ENCODE measurements at places on chromosomes 5 and 9. TPM values are rescaled to one million over a fixed set of nuclear protein-coding genes. Genes with fewer than 3 reads are reported as not detected.

DNA sequence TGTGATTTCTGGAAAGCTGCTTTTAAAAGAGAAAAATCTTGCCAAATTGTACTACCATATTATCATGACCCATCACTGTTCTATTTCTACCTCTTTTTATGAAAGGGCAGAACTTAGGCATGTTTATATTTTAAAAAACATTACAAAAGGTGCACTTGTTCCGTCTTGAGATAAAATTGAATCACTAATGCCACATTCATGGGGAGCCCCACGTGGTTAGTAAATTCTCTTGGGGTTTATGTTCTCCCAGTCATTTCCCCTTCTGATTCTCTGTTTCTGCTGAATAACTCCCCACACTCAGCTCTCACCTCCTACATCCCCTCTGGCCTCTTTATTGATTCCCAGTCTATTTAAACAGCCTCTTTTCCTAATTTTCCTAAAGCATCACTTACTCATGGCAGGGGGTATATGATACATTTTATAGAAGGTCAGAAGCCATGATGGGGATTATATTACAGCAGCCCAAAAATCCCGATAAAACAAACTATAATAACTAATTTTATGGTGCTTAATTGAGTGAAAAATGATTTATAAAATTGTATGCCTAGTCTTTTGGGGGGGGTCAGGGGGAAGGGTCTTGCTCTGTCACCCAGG, 19.7 kb upstream of the VLDLR start:
- no peak overlapping the region for H3K27ac ChIP-seq
- no peak for DNase-seq
- H3K27me3 ChIP-seq, result no peaks in the 10 kb centered on the region
- no peaks in the 10 kb centered on the region for H3K4me1 ChIP-seq
- H3K4me3 ChIP-seq, result no peak overlapping the region
- H3K36me3 ChIP-seq, result no peaks in the 10 kb centered on the region

DNA sequence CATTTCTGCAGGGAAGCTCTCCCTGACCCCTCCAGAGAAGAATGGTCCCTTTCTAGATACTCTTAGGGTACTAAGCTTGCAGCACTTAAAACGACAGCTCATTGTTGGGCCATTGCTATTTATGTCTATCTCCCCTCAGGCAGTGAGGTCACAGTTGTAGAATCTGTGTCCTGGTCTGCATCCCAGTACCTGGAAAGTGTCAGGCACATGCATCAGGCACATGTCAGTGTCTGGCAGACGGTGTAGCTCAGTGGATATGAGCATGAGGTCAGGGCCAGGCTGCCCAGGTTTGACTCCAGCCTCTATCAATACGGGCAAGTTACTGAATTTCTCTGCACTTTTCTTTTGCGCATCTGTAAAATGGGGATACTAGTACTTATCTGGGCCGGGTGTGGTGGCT, 22.2 kb upstream of the EEIG1 start:
- no peaks in the 10 kb centered on the region for H3K27me3 ChIP-seq
- H3K4me1 ChIP-seq, result peaks cover 14% of the 10 kb centered on the region
- DNase-seq, result no peak
- no peak overlapping the region for H3K4me3 ChIP-seq

- DNase-seq, result no peak
- no peak overlapping the region for H3K27ac ChIP-seq
- no peaks in the 10 kb centered on the region for H3K27me3 ChIP-seq
Observed at GRCh38 chr9:95892690-95893089, 17.2 kb downstream of the ERCC6L2 start.

DNA sequence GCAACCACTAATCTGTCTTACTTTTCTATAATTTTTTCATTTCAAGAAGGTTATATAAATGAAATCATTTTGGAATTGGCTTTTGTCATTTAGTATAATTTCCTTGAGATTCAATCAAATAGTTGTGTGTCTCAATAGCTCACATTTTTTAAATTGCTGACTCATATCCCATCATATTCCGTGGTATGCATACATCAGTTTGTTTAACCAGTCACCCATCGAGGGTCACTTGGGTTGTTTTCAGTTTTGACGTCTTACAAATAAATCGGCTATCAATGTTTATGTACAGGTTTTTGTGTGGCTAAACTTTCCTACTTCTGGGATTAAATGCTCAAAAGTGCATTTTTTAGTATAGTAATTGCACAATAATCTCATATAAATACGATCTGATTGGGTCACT, 185.5 kb downstream of the TAF11L14 start:
- H3K4me3 ChIP-seq, result no peak overlapping the region
- H3K36me3 ChIP-seq, result no peaks in the 10 kb centered on the region
- H3K4me1 ChIP-seq, result no peaks in the 10 kb centered on the region

DNA sequence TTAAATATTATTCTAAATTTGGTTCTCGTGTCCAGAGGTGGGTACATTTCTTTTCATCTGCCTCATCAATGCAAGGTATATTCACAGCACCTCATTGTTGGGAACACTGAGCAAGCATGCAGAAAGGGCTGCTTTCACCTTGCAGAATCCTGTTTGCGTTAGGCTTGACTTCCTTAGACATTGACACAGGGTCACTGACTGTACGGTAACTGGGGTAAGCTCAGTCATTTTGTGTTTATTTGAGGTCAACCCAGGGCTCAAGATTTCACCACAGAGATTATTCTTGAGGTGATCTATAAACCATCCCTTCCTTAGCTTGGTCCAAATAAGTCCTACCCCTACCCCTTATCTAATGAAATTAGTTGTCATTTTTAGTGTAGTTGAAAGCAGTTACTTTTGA, 1.7 kb upstream of the PTPDC1 start:
- H3K4me1 ChIP-seq, result peaks cover 7% of the 10 kb centered on the region
- no peak for DNase-seq
- H3K27ac ChIP-seq, result peak overlapping the region; percentile 23
- no peak overlapping the region for H3K4me3 ChIP-seq
- H3K27me3 ChIP-seq, result no peaks in the 10 kb centered on the region
- H3K36me3 ChIP-seq, result peaks cover 3% of the 10 kb centered on the region

- H3K4me1 ChIP-seq, result no peaks in the 10 kb centered on the region
- no peak overlapping the region for H3K27ac ChIP-seq
- H3K4me3 ChIP-seq, result no peak overlapping the region
- H3K36me3 ChIP-seq, result peaks cover 63% of the 10 kb centered on the region
Observed at GRCh38 chr5:132886064-132886823, 12.8 kb downstream of the LEAP2 start.

DNA sequence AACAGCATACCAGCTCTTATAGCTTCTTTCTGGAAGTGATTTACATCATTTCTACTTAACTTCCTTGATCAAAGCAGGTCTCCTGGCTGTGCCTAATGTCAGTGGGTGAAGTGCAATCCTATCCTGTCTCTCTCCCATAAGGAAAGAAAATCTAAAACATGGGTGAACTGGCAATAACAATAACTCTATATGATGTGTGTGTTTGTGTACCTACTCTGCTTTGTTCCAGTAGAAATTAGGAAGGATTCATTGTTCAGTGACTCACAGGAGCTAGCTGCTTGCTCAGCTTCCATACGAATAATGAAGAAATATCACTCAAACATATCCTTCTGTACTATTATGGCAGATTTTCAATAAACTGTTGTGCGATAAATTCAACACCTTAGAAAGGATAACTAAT, 123.7 kb downstream of the ADGRV1 start:
- H3K27me3 ChIP-seq, result no peaks in the 10 kb centered on the region
- H3K36me3 ChIP-seq, result no peaks in the 10 kb centered on the region
- no peak for DNase-seq

GRCh38 chr5:123117989-123118388, 28.9 kb downstream of the PRDM6 start:
- no peak overlapping the region for H3K4me3 ChIP-seq
- H3K36me3 ChIP-seq, result peaks cover 20% of the 10 kb centered on the region
- H3K27me3 ChIP-seq, result no peaks in the 10 kb centered on the region
- peaks cover 2% of the 10 kb centered on the region for H3K4me1 ChIP-seq
- no peak for DNase-seq

- H3K27ac ChIP-seq, result no peak overlapping the region
- H3K36me3 ChIP-seq, result peaks cover 2% of the 10 kb centered on the region
- peaks cover 10% of the 10 kb centered on the region for H3K4me1 ChIP-seq
- no peak overlapping the region for H3K4me3 ChIP-seq
- H3K27me3 ChIP-seq, result no peaks in the 10 kb centered on the region
Observed at GRCh38 chr5:149207831-149208230, 63.8 kb upstream of the AFAP1L1 start.

- no peaks in the 10 kb centered on the region for H3K27me3 ChIP-seq
- H3K4me3 ChIP-seq, result no peak overlapping the region
- no peak for DNase-seq
- H3K27ac ChIP-seq, result peak overlapping the region; percentile 52
- no peaks in the 10 kb centered on the region for H3K36me3 ChIP-seq
- peaks cover 2% of the 10 kb centered on the region for H3K4me1 ChIP-seq
Observed at GRCh38 chr5:168327994-168328393, 36.5 kb downstream of the WWC1 start.

- no peaks in the 10 kb centered on the region for H3K36me3 ChIP-seq
- DNase-seq, result no peak
- no peaks in the 10 kb centered on the region for H3K27me3 ChIP-seq
- peaks cover 16% of the 10 kb centered on the region for H3K4me1 ChIP-seq
- H3K27ac ChIP-seq, result peak overlapping the region; percentile 97
Observed at GRCh38 chr5:134649163-134649835, 714 bp downstream of the SEC24A start.

DNA sequence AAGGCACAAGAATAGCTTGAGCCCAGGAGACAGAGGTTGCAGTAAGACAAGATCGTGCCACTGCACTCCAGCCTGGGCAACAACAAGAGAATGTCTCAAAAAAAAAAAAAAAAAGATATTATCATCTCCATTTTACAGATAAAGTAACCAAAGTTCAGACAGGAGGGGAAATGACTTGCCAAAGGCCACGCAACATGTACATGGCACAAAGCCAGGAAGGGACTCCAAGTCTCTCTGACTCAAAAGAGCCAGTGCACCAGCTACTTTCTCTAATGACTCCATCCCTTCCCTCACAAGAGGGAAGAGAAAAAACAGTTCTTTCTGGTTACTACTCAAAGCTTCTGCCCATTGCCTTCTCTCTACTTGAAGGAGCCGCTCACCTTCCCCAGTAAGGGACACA, 34.1 kb downstream of the SIL1 start:
- no peaks in the 10 kb centered on the region for H3K4me1 ChIP-seq
- H3K27ac ChIP-seq, result no peak overlapping the region
- no peak for DNase-seq
- H3K4me3 ChIP-seq, result no peak overlapping the region
- no peaks in the 10 kb centered on the region for H3K27me3 ChIP-seq

- H3K27me3 ChIP-seq, result no peaks in the 10 kb centered on the region
- H3K27ac ChIP-seq, result no peak overlapping the region
- no peak for DNase-seq
- no peak overlapping the region for H3K4me3 ChIP-seq
Observed at GRCh38 chr9:98873951-98874371, 66.5 kb downstream of the GALNT12 start.

DNA sequence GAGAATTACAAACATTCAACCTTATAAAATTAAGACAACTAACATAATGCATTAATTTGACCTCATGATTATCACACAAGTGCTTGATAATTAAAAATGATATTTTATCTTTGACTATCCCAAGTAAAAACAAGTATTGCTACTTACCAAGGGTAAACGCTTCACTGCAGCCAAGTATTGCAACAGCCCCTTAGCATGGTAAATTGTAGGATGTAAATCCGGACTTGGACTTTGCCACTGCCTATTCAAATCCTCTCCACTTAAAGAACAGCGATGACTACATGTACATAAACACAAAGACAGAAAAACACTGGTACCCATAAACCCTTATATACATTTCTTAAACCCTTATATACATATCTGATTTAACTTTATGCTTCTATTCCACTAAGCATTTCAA, 155.1 kb downstream of the AGTPBP1 start:
- DNase-seq, result no peak
- H3K27ac ChIP-seq, result no peak overlapping the region
- peaks cover 3% of the 10 kb centered on the region for H3K36me3 ChIP-seq
- no peaks in the 10 kb centered on the region for H3K27me3 ChIP-seq

DNA sequence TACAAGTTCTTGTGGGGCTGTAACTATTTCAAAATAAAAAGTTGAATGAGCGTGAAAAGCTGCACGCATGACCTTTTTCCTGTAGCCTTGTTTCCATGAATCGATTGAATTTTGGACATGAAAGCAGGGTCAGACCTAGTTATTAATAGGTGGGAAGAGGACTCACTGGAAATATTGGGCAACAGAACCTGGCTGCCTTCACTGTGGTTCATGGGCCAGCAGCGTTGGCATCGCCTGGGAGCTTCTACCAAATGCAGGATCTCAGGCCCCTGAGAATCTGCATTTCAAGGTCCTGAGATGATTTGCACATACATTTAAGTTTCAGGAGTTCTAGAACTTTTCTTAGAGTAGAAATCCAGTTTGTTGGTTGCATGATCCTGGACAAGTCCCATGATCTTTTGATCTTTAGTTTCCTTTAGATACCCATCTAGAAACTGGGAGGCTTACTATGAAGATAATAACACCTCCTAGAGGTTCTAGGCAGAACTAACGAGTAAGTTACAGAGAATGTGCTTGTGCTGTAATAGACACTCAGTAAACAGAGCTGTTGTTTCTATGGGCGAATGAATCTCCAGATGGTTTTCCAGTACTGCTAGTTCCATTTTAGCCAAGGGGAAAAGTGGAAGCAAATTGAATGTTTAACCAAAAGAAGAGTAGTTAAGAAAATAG, 12.4 kb downstream of the ANKRD33B start:
- H3K27ac ChIP-seq, result no peak overlapping the region
- H3K36me3 ChIP-seq, result no peaks in the 10 kb centered on the region
- DNase-seq, result no peak
- H3K4me3 ChIP-seq, result no peak overlapping the region
- no peaks in the 10 kb centered on the region for H3K4me1 ChIP-seq
- H3K27me3 ChIP-seq, result no peaks in the 10 kb centered on the region

- H3K4me1 ChIP-seq, result no peaks in the 10 kb centered on the region
- no peaks in the 10 kb centered on the region for H3K36me3 ChIP-seq
- no peaks in the 10 kb centered on the region for H3K27me3 ChIP-seq
- DNase-seq, result no peak
- no peak overlapping the region for H3K4me3 ChIP-seq
Observed at GRCh38 chr5:133919148-133920136, 49.0 kb downstream of the C5orf15 start.

TTC16 gene
- 4.0 TPM for total RNA-seq

SLC36A3 gene
- not detected for total RNA-seq

CCNH gene
- 132 TPM for total RNA-seq

CNOT6 gene
- 20.2 TPM for total RNA-seq

SLC45A2 gene
- not detected for total RNA-seq

CBY3 gene
- total RNA-seq, result not detected

SMIM33 gene
- total RNA-seq, result not detected

ZNG1C gene
- total RNA-seq, result 30.7 TPM
